DMS79 treated with DMSO at 0.1 percent for 48 hours (cell line): ENCODE measurements at places on chromosomes 3 and 15.

DNA sequence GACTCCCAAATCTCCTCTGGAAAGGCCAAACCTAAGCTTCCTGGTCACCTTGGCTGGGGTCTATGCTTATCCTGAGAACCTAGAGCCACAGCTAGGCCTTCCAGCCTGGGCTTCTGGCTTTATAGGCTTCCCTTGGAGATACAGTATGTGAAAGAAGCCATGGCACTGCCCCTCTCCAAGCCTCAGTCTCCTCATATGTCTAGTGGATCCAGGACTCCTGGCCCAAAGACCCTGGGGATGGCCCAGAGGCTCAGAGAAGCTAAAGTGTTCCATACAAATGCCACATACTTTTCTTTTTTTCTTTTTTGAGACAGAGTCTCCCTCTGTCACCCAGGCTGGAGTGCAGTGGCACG is 8.6 kb downstream of the ACAA1 start:
- no peak for DNase-seq

DNA sequence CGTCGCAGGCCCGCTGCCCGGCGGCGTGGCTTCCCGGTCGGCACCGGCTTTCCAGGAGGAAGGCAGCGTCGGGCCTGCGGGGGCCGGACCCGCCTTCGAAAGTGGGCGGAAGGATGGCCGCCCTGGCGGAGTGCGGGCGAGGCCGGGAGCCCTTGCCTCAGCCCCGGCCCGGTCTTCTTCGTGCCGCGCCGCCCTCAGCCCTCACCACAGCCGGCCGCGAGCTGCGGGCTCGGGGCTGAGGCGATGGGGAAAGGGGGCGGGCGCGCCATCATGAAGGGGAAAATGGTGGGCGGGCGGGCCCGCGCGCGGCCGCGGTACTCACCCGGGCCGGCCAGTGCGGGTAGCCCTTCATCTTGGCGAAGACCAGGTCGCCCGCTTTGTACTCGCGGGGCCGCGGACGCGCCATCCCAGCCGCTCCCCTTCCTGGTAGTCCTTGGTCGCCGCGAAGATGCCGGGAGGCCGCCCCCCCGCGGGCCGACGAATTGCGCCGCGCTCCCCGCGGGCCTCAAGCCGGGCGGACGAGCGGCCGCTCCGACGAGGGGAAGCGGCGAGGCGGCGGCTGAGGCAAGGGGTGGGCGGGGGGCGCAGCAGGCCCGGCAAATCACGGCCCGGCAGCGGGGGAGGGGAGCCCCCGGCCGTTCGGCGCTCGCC is 489 bp downstream of the HDGFL3 start:
- DNase-seq = no peak

DNA sequence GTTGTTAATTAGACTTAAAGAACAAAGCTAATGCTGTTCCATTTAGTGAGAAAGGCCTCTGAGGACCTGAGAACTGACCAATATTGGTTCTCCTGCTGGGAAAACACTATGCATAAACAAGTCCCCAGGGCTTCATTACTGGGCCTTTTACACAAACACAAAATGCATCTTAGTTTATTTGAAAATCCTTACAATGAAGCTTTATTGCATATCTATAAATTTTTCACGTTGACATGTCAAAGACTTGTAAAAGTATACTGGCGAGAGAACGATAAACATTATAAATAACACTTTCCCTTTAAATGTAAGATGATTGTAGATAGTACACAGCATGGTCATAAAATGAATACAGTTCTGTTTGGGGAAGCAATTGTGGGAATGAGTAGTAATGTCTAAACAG is 151.7 kb downstream of the ROBO2 start:
- no peak for DNase-seq

DNA sequence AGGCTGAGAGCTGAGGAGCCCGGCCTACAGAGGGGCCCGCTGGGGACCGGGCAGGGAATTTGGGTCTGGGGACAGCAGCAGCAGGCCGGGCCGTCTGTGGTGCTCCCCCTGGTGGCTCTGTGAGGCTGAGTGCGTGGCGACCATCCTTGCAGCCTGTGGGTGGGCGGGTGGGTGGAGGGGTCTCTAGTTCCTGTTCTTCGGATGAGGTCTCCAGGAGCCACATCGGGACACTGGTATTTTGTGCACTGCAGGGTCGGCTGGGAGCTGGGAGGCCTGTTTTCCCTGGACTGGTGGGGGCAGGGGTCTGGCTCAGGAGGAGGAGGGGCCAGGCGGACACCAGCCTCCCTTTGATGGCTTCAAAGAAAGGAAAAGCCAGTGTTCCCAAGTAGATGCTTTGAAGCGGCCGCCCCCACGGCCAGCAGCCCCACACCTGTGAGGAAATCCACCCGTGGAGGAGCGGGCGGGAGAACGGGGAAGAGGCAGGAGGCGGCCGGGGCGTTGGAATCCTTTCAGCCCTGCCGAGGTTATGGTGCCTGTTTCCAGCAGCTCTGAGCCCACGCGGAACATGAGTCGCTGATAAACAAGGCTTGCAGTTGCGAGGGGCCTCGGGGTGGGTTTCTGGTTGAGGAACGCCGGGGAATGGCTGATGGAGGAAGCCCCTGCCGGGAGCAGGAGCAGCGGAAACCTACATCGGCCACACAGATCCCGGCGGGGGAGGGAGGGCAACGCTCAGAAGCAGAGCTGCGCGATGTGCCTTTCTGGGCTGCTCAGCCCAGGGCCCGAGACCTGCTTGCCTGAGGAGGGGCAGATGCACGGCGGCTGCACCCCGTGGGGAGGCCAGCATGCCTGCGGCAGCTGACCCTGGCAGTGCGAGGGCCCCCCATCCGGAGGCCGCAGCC is 154.3 kb downstream of the NSMCE3 start:
- DNase-seq = no peak

DNA sequence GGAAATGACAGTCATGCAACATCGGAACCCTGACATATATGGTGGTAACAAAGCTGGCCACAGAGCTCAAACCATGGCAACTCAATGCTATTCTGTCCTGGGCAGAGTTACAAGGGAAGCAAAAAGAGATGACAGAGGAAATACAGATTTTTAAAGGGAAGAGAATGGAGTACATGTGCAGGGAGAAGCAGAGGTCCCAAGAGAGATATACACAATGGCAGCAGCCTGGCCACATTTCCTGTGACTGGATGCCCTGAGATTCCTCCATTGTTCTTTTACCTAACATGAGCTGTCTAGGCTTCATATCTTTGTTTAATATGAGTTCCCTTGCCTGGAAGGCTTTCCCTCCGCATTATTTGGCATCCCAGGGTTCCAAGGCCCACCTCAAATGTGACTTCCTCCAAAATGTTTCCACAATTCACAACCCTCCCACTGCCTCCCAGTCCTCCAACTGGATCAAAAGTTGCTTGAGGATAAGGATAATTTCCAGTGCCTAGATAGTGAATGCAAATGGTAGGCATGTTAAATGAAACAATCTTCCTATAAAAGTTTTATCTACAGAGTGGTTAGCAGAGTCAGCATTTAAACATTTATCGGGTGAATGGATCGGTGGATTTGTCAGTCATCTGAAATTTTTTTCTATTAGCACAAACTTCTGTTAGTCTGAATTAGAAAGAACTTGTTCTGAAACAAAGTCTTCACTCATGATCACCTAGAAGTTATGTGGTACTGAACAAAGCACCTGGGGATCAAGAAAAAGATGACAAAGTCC is 86.2 kb downstream of the DHX30 start:
- DNase-seq = no peak

DNA sequence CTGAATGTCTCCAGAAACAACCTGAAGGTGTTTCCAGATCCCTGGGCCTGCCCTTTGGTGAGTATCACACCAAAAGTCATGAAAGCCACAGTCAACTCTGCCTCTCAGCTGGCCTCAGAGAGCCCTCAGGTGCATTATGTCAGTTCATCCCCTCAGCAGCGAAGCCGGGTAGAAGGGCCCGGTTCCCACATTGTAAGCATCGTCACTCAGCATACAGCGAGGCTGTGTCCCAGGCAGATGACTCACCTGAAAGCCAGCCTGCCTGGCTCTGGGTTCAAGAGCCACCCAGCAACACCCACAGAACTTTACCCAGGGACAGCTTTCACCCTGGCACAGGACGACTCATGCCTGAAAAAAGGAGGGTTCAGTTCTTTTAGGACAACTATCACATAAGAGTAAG is 91.6 kb downstream of the LRRK1 start:
- no peak for DNase-seq

DNA sequence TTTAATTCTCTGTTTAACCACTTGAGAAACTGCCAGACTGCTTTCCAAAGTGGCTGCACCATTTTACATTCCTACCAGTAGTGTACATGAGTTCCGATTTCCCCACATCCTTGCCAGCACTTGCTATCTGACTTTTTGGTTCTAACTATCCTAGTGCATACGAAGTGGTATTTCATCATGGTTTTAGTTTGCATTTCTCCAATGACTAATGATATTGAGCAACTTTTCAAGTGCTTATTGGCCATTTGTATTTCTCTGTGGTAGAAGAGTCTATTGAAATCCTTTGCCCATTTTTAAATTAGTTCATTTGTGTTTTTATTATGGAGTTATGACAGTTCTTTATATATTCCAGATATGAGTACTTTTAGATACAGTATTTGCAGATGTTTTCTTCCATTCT is 247.8 kb downstream of the GABRB3 start:
- no peak for DNase-seq

GRCh38 chr3:108820586-108820985 is 2.0 kb upstream of the TRAT1 start:
- DNase-seq = no peak

GRCh38 chr15:66729331-66729951 is 27.4 kb downstream of the SMAD6 start:
- DNase-seq = no peak

DNA sequence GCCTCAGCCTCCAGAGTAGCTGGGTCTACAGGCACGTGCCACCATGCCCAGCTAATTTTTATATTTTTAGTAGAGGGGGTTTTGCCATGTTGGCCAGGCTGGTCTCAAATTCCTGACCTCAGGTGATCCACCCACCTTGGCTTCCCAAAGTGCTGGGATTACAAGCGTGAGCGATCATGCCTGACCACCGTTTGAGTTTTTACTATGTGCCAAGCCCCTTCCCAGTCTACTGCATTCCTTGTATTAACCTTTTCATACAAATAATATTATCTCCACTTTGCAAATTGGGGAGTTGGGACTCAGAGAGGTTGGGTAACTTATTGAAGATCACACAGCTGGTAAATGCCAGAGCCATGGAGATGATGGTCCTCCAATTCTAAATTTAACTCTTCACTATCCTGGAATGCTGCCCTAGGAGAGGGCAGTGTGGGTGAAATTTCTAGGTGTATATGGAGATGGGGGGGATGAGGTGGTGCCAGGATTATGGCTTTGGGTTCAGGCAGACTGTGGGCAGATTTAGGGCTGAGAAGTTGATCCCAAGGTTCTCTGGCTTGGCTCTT is 1.0 kb upstream of the PXK start:
- no peak for DNase-seq

- DNase-seq = no peak
These were observed 46.6 kb downstream of the ZBTB38 start for GRCh38 chr3:141414800-141415462.

DNA sequence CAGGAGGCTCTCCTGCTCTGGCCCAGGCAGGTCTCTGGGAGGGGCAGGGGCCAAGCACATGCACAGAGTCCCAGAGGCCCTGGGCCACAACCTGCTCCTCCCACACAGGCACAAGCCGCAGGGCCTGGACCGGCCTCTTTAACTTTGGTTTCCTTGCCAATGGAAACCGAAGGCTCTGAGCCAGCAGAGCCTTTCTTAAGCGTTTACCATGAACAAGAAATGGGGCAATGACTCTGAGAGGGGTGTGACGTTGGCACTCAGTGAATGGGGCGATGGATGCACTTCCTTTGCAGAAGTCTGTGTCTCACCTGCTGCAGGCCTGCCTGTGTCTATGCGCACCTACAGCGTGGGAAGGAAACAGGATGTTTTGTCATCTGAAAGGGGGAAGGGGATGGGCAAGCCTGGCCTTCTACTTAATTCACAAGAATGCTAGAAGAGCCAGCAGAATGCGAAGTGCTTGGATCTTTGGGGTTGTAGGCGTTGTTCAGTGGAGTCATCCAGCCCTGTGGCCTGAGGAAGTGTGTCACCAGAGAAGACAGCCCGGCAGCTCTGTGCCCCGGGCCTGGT is 41.8 kb downstream of the IFT122 start:
- DNase-seq = no peak

- DNase-seq = no peak
These were observed 3.4 kb downstream of the CIB2 start for GRCh38 chr15:78127882-78128281.

- DNase-seq = no peak
These were observed 7.4 kb downstream of the SEMA3G start for GRCh38 chr3:52437326-52438103.

DNA sequence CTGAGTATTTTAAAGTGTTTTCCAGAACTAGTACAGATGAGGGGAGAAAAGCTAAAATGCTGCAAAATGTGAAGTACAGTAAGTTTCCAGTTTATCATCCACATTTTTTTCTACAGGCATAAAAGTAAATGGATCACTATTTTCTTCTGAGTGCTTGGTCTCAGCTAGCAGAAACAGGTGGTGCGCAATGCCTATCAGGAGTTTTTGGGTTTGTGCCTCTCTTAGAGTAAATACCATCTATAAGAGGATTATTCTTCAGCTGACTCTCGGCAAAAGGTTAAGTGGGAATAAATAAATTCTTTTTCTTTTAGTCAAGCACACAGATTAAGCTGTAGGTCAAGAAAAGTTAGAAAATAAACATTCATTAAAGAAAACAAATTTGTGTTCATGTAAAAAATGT is 1027.7 kb downstream of the PLOD2 start:
- no peak for DNase-seq

DNA sequence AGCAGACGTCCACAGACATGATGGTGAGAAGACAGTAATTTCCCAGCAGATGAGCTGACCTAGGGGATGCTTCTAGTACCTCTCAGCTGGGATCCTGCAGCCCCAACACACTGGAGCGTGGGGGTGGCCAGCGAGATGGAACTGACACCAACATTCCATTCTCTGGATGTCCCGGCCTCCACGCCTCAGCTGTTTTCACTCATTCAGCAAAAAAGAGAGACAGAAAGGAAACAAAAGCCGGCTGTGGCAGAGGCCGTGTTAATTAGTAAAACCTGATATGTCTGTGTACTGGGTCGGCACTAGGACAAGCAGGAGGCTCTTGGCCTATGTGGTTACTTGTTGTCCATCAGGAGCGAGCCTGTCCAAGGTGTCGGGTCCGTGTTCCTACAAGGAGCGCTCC is 82.6 kb upstream of the MYZAP start:
- DNase-seq = no peak

DNA sequence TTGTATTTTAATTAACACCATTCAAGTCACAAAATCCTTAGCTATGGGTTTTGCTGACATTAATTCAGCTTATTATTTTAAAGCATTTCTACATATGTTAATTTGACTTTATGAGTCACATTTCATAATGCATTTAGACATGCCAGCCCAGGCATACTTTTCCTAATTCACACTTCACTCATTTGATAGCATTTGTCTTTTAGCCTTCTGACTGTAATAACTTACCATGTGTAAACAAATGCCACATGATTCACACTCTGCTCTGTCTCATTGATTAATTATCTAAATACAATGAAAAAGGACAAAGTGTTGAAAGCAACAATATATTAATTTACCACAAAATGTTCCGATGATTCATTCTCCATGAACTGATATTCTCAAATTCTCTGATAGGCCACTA is 927.8 kb upstream of the EPHA6 start:
- DNase-seq = no peak
